ENCODE measurements at places on chromosomes 6 and 20.
A peak's percentile ranks its signal among the peaks of the same experiment; 100 is the strongest.

GRCh38 chr6:163391985-163392384 is 22.5 kb upstream of the QKI start:
- DNase-seq, result no peak

DNA sequence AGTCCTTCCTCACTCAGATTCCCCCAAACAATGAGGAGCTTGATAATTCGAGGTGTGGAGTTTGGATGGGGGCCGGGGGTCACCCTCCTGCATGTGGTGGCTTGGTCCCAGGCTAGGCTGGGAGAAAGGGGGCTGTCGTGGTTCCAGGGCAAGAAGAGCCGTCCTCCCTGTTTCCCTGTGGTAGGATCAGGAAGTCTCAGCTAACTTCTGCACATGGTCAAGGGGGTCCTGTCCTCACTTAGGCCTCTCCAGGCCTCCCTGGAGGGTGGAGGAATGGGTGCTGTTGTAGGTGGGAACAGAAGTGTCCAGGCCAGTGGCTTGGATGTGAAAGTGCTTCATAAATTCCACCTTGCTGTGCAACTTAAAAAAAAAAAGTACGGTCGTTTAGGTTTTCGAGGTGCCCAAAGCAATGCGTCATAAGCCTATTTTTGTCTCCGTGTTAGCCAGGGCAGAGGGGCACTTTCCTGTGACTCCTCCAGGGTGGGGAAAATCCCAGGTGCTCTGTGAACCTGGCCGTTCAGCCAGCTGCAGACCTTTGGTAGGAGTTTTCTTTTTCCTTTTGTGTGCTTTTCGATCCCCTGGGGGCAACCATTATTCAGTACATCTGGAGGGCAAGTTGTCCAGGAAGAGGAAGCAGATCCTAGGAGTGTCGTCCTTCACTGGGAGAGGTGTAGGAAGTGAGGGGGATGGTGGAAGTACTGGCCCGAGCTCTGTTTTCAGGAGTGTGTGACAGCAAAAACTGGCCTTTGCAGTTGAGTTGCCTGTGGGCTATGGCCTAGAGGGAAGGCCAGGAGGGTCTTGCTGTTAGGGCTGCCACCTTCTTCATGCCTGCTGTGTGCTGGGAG is 9.6 kb downstream of the IGF2R start:
- DNase-seq, result no peak

GRCh38 chr20:57877131-57877824 is 167.5 kb upstream of the PMEPA1 start:
- DNase-seq, result no peak

- no peak for DNase-seq
These were observed 11.2 kb downstream of the TCFL5 start for GRCh38 chr20:62850333-62850974.

GRCh38 chr20:43749734-43750294 is 23.0 kb upstream of the GTSF1L start:
- DNase-seq, result peak; percentile 92

- DNase-seq, result no peak
These were observed 362.4 kb downstream of the GRIK2 start for GRCh38 chr6:101755931-101756330.

- no peak for DNase-seq
These were observed 1.0 kb downstream of the HCRTR2 start for GRCh38 chr6:55175078-55176049.

- no peak for DNase-seq
These were observed 40.2 kb downstream of the PIGU start for GRCh38 chr20:34636648-34637047.

DNA sequence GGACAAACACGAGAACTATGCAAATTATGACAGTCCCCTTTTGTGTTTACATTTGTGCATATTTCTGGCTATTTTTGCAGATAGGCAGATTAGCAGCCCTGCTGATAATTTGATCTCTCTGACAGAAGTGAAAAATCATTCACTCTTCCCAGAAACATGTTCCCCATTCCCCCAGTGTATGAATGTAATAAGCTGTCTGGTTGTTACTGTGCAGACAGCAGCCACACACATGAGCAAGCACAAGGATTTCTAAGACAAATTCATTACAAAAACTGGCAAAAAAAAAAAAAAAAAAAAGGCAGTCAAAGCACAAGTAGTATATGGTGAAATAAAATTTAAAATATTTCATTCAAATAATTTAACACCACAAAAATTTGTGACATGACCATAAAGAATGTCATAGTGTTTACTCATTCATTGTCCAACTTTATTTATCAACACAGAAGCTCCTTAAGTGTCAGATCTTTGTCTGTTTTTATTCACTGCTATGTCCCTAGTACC is 95.5 kb upstream of the VGLL2 start:
- DNase-seq, result no peak

GRCh38 chr20:49166534-49167449 is 21.3 kb downstream of the STAU1 start:
- no peak for DNase-seq

DNA sequence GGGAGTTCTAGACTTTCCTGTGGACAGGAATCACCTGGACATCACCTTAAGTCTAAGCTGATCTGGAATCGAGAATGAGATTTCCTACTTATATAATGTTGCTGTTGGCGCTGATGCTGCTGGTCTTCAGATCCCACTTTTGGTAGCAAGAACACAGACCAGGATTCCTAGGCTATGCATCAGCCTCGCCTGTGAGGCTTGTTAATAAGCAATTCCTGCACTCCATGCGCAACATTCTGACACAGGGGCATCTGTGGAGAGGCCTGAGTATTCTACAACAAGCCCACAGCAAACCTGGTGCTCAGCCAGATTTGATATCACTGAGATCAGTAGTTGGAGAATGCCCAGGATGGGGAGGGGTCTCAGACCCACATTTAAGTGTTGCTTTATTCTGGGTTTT is 52.0 kb upstream of the TRIM26 start:
- DNase-seq, result no peak

DNA sequence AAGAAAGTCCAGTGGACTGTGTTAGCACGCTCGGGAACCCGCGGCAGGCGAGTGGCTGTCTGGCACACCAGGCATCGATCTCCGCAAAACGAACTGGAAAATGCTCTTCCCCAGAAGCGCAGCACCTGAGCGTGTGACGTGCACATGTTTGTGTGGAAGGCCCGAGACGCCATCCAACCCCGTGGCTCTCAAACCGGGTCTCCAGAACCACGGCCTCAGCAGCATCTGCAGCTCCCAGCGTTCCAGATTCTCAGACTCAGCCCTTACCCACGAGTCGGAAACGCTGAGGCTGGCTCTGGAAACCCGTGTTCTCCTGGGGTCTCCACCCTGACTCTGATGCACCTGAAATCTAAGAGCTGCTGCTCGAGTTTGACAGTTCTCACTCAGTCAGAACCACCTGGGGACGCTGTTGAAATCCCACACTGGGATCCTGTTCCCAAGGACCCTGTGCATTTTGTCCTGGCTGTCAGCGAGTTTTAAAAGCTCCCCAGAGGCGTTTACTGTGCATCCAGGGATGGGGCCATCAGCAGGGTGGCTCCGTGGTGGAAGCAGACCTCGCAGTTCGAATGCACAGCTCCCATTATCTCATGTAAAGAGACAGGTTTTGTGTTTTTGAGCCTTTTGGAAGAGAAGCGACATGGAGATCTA is 69.0 kb downstream of the DLL1 start:
- DNase-seq, result peak; percentile 25

- no peak for DNase-seq
These were observed 36.2 kb downstream of the HLA-F start for GRCh38 chr6:29759457-29759856.

DNA sequence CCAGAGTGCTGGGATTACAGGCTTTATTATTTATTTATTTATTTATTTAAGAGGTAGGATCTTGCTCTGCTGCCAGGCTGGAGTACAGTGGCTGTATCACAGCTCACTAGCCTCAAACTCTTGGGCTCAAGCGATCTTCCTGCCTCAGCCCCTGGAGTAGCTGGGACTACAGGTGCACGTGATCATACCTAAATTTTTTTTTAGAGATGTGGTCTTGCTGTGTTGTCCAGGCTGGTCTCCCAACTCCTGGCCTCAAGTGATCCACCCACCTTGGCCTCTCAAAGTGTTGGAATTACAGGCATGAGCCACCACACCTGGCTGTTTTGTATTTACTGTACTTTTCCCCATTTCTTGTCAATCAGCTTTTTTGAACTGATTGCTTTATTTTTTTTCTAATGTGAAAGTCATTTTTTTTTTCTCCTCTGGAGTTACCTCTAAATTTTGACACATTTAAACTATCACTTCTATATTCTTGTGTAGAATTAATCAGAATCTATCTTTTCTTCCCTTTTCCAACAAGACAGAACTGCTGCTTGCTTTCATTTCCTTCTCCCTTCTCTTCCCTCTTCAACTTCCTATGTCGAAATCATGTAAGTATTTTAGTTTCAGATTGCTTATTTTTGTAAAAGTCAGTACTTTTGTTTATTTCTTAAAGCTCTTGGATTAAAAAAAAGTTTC is 12.0 kb downstream of the PANK2 start:
- no peak for DNase-seq

GRCh38 chr6:33000055-33000454 is 9.3 kb downstream of the HLA-DOA start:
- no peak for DNase-seq

DNA sequence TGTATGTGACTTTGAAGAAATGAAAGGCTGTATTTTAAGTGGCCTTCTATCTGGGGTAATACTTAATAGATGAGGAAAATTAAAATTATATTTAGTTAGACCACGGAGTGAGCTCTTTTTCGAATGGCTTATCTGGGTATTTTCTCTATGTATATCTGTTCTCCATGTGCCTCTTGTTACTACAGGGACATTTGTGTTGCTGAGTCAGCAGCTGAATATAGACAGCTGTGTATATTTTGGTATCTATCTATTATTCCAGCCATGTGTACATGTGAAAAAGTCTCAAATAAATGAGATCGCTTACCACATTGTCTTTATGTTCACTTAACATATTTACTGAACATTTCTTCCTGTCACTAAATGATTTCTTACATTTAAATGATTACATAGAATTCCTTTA is 57.2 kb downstream of the TMEM200A start:
- DNase-seq, result no peak

GRCh38 chr6:155454471-155454870 is 1.2 kb downstream of the NOX3 start:
- no peak for DNase-seq

GRCh38 chr6:131831392-131831791 is 23.6 kb downstream of the ENPP1 start:
- DNase-seq, result no peak

DNA sequence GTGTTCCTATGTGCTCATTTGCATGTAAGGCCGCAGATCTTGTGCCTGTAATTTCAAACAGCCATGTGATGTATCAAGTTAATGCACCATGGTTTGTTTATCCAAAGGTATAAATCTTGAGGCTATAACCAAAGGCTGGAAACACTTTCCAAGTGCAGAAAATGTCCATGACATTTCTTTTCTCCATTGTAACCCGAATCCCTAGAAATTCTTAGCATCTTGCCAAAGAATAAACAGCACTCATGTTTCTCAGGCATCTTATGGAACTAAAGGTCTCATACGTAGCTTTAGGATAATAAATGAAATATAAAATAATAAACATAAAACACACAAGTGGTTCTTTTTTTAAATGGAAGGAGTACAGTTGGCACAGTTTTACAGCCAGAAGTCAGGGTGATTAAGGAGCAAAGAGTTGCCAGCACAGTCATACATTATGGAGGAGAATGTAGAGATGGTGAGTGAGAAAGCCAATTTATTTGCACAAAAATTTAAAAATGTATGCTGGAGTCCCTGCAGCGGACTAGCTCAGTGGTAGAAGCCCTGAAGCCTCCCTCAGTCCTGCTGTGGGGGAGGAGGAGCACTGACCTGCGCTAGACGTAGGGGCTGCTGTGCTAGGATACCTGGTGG is 18.0 kb downstream of the CDH26 start:
- DNase-seq, result no peak

DNA sequence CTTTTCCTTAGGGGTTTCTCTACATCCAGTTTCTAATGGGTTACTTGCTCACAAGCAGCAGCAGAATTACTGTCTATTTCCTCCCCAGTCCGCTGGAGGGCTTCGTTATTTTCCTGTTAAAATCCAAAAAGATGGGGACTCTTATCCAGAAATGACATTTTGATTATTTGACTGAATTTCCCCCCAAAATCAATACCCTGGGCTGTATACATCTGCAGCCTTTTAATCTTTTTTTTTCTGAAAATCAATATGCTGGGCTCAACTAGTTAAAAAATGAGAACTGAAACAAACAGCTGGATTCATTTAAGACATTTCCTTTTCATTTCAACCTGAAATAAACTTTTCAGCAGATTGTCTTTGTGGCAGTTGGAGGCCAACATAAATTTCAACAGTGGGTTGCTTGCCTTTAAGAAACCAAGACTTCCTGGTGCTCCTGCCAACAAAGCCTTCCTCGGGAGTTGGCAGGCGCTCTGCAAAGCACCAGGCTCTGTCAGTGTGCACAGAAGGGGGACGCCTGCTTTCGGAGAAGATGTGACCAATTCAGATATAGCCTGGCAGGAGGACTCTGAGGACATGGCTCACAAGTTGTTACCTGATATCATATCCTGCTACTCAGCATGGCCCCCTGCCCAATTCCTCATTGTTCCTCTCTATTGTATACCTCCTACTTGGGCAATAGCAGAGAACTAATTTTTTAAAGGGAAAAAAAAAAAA is 204.7 kb upstream of the ARG1 start:
- no peak for DNase-seq

DNA sequence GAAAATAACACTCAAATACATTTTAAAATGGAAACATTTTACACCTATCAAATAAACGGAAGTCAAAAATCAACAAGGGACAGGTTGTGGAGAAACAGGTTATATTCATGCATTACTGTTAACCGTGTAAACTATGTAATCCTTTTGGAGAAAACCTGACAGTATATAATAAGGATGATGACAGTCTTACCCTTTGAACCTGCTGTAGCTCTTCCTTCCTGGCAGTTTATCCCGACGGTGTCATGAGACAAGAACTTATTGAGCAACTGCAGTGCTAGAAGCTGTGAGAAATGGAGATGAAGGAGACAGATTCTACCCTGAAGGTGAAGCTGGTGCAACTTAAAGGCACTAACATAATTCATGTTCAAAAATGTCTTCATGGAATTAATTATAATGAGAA is 76.7 kb downstream of the PLEKHG1 start:
- DNase-seq, result no peak

- DNase-seq, result no peak
These were observed 7.3 kb upstream of the DSP start for GRCh38 chr6:7534192-7534591.

GRCh38 chr6:117215353-117216090 is 49.8 kb upstream of the VGLL2 start:
- DNase-seq, result no peak

GRCh38 chr20:21083825-21084325 is 22.3 kb downstream of the LINC00237 start:
- no peak for DNase-seq

Measured in activated naive CD8-positive, alpha-beta T cell treated with anti-CD3 and anti-CD28 coated beads, Interleukin-2, amount 10 ng/mL, durations not matched to agents 7 days and 5 days (primary cell).